BJ (cell line): ENCODE measurements at places on chromosomes 2 and 18. TPM values are rescaled to one million over a fixed set of nuclear protein-coding genes. Genes with fewer than 3 reads are reported as not detected.

C2orf66 gene
- polyA plus RNA-seq: 0.12 and 0.23 TPM in 2 replicates

IKZF2 gene
- 2.4 and 2.9 TPM in 2 replicates for polyA plus RNA-seq

C2orf15 gene
- polyA plus RNA-seq: not detected in 2 replicates

MAP3K2 gene
- 10.9 and 18.6 TPM in 2 replicates for polyA plus RNA-seq

MOGAT1 gene
- not detected in 2 replicates for polyA plus RNA-seq

TEX44 gene
- not detected in 2 replicates for polyA plus RNA-seq

ACADL gene
- not detected in 2 replicates for polyA plus RNA-seq

TCF23 gene
- polyA plus RNA-seq: not detected in 2 replicates

LAMA1 gene
- 3.2 and 3.4 TPM in 2 replicates for polyA plus RNA-seq

DNAJC10 gene
- 22.6 and 54.5 TPM in 2 replicates for polyA plus RNA-seq

OSBPL6 gene
- polyA plus RNA-seq: 3.7 and 5.1 TPM in 2 replicates

PXDN gene
- 144 and 212 TPM in 2 replicates for polyA plus RNA-seq

ITGB6 gene
- 0.01 and 0.04 TPM in 2 replicates for polyA plus RNA-seq

- no peak for DNase-seq
These were observed 311.1 kb downstream of the NR4A2 start for GRCh38 chr2:156021146-156022040.

- DNase-seq: no peak
These were observed 117.9 kb upstream of the COL5A2 start for GRCh38 chr2:189297446-189297845.

GRCh38 chr2:227472265-227473121 is 537 bp downstream of the AGFG1 start:
- no peak for DNase-seq

GRCh38 chr2:112121682-112122254 is 16.4 kb upstream of the FBLN7 start:
- no peak for DNase-seq

DNA sequence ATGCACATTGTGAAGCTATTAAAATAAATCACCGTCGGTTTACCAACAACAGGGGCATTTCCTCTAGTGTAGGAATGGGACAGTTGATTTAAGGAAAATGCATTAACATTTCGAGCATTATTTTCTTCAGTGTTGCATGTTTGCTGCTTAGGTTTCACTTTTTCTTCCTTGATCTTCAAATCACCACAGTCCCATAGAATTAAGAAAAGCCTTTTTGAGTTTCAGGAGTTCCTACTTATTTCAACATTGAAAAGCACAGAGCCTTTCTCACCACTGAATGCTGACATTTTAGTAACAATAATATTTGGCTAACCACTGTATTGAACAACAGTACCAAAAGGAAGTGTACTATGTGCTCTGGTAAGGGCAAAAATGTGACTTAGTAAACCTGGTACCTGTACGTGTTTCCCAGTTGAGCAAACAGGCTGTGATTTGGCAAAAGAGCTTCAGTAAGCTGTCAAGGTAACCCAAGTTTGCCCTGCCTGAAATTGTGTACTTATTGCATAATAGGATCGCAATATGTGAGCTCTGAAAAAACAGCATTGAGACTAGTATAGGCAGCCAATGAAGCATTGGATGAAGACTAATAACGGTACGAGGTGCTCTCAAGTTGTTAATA is 2.2 kb downstream of the LRRTM4 start:
- DNase-seq: no peak

- no peak for DNase-seq
These were observed 37.3 kb downstream of the GREB1 start for GRCh38 chr2:11571170-11571569.

- peak; percentile 85 for DNase-seq
These were observed 68.4 kb downstream of the MCFD2 start for GRCh38 chr2:46847185-46847710.

DNA sequence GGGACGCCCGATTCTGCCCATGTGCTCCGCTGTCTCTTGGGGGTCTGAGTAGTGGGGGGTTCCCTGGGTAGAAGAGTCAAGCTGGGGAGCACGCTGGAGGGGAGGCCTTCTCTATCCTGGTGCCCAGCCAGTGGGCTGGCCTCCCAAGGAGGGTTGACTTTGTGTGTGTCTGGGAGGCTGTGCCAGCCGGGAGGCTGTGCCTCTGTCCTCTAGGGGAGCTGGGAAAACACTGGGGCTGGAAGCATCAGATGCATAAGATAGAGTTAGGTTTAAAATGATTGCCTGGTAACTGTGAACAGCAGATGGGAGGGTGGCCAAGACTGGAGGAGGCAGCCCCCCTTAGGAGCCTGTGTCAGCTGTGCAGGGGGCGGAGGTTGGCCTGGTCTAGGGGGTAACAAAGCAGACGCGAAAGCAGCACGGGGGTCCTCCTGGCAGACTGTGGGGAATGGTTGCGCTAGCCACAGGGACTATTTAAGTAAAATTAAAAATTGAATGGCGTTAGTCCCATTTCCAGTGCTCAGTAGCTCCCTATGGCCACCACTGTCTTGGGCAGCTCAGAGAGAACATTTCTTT is 1.3 kb downstream of the ING5 start:
- DNase-seq: no peak

DNA sequence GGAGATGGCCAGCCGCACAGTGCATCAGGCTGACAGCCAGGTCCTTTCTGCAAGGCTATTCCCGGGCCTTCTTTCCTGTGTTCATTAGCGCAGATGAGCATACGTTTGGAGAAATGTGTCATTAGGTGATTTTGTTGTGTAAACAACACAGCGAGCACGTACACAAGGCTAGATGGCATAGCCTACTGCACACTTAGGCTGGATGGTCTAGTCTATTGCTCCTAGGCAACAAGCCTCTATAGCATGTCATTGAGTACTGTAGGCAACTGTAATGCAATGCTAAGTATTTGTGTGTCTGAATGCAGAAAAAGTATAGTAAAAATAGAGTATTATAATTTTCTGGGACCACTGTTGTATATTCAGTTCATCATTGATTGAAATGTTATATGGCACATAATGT is 50.9 kb upstream of the PHLPP1 start:
- no peak for DNase-seq

GRCh38 chr18:51196811-51197660 is 445 bp downstream of the MEX3C start:
- no peak for DNase-seq

DNA sequence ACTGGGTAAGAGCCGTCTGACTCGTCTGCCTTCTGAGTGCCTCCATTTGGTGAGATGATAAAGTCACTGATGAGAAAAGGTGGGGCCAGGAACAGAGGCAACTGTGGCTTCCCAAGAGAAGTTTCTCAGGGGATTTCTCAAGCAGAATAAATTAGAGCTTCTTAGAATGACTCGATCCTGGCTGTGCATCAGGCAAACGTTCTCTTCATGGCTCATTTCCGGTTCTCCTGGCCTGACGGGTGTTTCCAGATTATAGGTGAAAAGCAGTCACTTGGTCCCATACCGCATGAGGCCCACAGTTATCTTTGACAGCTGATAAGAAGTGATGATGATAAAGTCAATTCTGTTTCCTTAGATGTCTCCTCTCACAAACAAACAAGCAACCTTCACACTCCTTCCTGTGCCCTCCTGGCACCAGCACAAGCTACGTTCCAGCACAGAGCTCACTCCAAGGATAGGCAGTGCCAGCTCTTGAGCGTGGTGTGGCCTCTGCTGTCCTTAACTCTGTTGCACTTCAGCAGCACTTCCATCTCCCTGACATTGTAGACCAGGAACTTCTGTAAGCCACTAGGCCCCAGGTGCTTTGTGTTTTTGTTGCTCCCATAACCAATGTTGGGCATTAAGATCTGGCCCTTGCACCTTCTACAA is 37.8 kb upstream of the KCNF1 start:
- no peak for DNase-seq

DNA sequence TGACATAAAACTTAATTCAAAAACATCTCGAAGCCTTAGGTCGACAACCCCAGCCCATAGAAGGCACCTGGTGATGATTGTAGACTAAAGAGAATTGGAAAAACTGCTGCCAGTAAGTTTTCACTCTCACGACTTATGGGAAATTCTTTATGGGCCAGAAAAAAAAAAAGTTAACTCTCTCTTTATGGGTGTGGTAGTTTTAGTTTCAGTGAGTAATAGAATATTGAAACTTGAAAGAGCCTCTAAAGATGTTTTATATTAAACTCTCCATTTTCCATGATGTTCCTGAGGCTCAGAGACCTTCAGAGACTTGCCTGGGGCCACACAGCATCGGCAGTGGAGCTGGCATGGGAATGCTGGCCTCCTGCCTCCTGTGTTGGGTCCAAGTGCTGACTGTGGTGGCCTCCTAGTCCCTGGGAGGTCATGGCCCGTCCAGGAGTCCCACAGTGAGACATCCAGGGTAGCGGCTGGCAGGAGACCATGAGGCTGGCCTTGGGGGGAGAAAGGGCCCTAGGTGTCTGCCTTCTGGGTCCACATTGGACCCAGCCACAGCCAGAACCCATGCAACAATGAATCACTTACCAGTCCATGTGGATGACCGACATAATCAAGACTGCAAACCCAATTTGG is 158.9 kb downstream of the SEPTIN10 start:
- no peak for DNase-seq

DNA sequence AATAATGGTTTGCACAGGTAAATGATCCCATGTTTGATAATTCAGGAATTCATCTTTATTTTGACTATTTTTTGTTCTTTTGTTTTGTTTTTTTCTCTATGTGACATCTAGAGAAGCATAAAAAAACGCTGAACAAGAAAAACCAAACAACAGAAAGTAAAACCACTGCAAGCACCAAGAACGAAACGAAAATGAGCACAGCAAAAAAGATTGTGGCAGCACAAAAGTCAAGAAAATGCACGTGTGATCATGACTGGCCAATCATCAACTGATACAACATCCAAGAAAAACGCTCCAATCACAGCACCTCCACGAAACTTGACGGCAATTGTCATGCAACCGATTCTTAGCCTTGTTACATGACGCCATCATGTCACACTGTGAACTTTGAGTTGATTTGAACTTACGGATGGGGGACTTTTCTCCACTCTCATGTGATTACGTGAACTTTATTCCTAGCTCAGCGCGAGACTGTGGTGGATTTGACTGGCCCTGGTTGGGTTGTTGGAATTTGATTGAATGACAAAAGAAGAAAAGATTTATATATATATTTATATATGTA is 318.7 kb downstream of the CELF4 start:
- no peak for DNase-seq

- peak; percentile 53 for DNase-seq
These were observed 84.6 kb upstream of the CAB39 start for GRCh38 chr2:230627806-230628724.

DNA sequence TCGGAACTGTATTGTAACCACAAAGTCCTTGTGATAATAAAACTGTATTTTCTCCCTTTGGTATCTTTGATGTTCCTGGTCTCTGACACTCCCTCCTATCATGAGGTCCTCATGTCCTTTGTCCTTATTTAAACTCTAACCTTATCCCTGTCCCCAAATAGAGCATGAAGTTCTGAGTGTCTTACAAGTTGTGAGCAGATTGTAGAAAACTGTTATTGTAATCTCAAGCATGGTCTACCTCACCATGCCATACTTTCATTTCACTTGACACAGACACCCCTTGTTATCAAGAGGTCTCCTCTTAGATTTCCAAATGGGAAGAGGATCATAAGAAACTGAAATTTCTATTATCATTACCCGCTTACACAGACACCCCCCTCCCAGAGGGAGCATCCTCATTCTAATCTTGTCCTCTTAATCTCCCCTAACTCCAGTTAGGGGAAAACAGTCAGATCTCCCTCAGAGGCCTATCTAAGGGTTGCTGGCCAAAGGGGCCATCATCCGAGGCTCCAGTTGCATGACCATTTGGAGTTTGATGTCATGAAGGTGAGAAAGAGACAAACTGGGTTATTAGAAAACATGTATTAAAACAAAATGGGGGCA is 29.0 kb downstream of the MYO3B start:
- no peak for DNase-seq

DNA sequence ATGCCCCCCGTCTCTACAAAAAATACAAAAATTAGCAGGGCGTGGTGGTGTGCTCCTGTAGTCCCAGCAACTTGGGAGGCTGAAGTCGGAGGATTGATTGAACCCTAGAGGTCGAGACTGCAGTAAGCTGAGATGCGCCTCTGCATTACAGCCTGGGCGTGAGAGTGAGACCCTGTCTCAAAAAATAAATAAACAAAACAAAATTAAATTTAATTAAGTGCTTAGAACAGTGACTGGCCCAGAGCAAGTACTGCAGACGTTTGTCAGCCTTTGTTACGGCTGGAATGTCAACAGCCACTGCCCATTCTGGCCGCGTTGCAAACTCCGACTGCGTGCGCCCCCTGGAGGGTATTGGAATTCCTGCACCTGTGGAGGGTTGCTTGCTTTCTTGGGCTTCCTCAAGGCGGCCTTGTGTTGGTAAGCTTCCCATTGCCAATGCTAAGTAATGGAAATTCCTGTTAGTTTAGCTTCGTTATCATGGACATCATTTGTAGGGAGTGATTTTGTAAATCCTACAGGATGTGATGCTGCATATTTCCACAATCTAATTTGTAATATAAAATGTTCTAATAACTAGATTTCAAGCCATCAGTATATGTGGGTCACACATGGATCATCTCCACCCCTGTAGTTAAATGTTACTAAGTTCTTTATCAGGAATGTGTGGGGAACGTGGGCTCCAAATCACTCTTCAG is 15.9 kb upstream of the ATP6V1B1 start:
- DNase-seq: peak; percentile 27

DNA sequence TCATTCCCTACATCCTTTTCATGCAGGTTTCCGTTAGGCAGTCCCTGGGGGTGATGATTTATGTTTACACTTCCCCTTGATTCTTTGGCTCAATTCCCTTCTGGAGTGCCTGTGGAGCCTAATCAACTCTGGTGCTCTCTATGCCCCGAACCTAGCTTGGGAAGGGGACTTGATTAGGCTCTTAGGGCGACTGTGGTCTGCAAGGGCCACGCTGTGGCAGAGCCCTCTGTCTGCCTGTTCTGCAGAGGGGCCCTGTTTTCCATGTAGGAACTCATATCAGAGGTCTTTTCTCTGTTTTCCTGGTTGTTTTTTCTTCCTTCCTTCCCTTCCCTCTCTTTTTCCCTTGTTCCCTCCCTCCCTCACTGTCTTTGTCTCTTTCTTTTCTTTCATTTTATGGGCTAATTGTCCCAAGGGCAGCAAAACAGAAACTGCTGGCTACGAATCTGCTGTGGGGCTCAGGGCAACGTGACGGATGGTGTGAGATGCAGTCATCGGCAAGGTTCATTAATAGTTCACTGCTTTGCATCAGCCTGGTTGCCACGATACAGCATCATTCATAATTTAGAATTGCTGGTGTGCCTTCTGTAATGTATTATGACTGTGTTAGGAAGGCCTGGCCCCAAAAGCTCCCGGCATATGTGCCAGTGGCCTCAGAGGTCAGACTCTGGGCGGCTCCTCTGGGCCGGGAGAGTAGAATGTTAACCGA is 134.5 kb downstream of the NAPG start:
- DNase-seq: peak; percentile 47

DNA sequence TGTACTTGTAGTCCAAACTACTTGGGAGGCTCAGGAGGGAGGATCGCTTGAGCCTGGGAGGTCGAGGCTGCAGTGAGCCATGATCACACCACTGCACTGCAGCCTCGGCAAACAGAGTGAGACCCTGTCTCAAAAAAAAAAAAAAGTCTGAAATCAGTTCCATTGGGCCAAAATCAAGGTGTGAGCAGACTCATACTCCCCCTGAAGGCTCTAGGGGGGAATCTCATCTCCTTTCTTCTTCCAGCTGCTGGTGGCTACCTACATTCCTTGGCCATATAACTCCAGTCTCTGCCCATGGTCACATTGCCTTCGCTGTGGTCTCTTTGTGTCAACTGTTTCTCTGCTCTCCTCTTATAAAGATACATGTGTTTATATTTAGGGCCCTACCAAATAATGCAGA is 234.0 kb downstream of the LRRTM1 start:
- no peak for DNase-seq
